ENCODE measurements at places on chromosomes 7 and 10.

DNA sequence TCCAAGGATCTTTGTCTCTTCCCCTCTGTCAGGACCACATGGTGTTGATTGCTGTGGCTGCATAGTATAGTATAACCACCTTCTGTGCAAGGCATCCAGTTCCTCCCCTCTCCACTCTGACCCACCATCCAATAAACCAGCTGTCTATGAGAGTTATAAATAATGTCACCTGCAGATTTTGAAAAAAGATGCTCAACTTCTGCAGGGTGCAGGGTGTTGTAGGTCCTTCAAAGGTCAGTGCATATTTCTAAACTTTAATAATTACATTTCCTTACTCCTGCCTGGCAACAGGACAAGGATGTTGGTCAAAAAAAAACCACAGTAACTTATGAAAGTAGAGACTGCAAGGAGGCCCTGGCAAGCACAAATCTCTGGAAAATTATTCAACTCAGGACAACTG is 166.2 kb downstream of the PKD1L1 start:
- DNase-seq, result peak; percentile 50

DNA sequence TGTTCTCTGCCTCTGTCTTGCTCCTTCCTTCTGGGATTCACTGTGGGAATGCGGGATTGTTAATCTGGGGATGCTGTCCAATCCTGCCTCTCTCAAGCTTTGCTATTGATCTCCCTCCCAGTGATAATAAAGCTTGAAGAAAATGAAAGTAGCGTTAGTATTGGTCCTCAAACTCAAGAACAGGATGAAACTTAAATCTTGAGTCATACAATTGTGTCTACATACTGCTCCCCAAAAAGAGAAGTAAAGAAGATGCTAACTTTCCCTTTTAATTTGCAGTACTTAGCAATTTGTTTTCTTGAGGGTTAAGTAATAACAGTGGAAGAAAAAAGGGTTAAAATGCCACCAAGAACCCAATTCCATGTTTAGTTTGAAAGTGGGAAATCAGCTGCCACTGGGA is 13.6 kb downstream of the CFTR start:
- DNase-seq, result no peak

DNA sequence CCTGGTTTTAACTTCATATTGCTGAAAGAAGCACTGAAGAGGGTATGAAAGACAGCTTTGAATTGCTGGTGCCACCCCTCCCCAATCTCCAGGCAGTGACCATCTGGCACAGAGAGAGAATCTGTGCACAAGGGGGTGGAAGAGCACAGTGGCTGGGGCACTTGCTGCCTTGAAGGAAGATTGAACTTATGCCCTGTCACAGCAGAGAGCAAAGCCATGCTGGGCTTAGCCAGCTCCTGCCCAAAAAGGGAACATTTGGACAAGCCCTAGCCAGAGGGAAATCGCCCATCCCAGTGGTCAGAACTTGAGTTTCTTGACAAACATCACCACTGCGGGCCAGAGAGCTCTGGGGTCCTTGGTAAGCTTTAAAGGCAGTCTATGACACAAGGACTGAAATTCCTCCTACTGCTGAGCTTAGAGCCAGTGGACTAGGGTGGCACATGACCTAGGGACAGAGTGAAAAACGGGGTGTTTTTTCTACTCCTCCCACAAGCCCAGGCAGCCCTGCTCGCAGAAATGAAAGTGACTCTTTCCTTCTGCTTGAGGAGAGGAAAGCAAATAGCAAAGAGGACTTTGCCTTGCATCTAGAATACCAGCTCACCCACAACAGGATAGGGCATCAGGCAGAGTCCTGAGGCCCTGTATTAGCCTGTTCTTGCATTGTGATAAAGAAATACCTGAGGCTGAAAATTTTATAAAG is 257.2 kb downstream of the CTNNA3 start:
- DNase-seq, result no peak

- no peak for DNase-seq
These were observed 4.1 kb downstream of the CPA1 start for GRCh38 chr7:130384371-130384801.

DNA sequence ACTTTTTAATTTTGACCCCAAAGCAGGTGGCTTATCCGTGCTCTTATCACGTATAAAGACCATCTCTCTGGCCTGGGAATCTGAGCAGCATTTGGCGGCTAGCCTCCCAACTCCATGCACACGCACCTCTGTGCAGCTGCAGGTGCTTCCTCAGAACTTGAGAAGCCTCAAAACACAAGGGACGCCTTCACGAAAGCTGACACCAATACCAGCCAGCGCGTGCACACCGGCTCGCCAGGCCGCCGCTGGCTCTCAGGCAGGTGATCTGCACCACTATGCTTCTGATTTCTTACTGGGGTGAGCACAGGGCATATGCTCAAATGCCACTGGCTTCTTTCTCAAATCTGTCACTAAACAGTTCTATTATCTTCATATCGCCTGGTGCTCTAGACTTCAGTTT is 145.0 kb downstream of the PARD3 start:
- peak; percentile 50 for DNase-seq

- no peak for DNase-seq
These were observed 29.5 kb downstream of the FAM171A1 start for GRCh38 chr10:15341502-15342128.

DNA sequence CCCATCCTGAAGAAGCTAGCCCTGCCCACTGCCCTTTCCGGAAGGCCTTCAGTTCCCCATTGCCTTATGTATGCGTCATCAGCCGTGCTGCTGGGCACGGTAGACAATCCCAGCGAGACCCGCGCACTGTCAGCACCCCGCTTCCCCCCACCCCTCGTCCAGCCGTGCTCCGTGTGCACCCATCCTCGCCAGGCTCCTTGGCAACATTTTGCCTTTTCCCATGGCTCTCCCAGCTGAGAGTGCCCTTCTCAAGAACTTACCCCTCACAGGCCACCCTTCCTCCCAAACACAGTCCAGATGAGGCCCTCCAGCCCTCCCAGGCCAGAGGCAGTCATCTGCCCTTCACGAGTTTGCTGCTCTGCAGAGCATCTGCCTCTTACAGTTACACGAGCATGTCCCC is 633.8 kb upstream of the FOXK1 start:
- DNase-seq, result no peak

DNA sequence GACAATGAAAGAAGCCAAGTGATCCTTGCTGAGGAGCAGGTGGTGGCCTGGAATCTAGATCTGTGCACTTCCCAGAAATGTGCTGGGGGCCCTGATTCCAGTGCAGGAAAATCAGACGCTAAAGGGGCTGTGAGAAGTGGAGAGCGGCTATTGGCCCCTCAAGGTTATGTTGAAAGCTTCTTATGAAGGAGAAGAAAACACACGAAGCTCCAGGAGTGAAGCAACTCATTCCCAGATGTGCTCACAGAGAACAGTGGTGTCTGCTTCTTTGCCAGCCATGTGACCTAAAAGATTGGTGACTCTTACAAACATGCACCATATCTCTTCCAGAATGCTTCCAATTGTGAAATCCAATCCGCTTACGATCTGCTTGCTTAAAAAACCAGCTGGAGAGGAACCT is 679.3 kb upstream of the IGFBP3 start:
- DNase-seq, result no peak

GRCh38 chr7:92768501-92769393 is 67.6 kb downstream of the CDK6 start:
- peak; percentile 51 for DNase-seq

DNA sequence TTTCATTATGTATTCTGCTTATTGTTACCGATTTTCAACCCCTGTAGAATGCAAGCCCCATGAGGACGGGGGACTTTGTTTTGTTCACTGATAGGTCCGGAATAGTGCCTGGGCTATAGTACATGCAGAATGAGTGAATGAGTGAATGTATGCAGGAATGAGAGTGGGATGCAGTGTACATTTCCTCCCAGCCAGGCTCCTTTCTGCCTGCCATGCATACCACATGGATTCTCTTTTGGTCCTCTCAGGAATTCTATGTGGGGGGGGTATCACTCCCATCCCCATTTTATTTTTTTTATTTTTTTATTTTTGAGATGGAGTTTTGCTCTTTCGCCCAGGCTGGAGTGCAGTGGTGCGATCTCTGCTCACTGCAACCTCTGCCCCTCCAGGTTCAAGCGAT is 16.7 kb downstream of the TRIM56 start:
- DNase-seq, result no peak

GRCh38 chr7:47803846-47804245 is 144.4 kb downstream of the PKD1L1 start:
- DNase-seq, result no peak

GRCh38 chr10:50593523-50594376 is 30.0 kb downstream of the SGMS1 start:
- no peak for DNase-seq

- DNase-seq, result no peak
These were observed 24.0 kb downstream of the CCSER2 start for GRCh38 chr10:84352251-84352842.

GRCh38 chr7:6385110-6385781 is 62.5 kb downstream of the DAGLB start:
- no peak for DNase-seq

DNA sequence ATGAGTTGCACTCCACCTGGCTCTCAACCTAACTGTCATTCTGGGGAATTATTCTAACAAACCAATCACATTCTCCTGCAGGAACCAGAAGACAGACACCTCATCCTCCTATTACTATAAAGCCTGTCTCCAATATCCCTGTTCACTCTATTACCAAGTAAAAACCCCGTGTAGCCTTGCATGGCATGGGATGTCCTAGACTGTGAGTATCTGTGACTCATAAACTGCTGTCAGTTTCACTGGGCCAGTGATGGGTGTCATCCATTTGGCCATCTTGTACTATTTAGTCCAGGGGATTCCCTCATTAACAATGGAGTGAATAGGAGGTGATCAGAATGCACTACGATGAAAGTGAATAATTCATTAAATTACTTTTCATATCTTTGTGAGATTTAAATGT is 608.7 kb downstream of the DNAJB9 start:
- DNase-seq, result no peak

GRCh38 chr7:51154201-51154600 is 162.4 kb downstream of the COBL start:
- no peak for DNase-seq

DNA sequence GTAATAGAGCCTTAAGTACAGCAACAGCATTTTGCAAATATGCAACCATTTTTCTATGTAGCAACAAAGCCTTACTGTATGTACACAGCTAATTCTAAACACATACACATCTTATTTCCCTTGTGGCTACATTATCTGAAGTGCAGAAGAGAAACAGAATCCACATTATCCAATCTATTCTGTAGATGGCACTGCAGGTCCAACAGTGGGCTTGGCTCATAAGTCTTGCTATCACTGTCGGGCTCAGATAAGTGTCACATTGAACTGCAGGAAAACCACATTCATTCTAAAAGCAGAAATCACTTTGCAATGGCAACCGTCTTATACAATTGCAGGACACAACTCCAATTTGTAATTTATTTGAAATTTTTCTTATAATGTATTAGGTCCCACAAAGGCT is 109.8 kb upstream of the NOBOX start:
- peak; percentile 58 for DNase-seq

GRCh38 chr10:123562387-123562786 is 103.8 kb upstream of the GPR26 start:
- DNase-seq, result no peak

DNA sequence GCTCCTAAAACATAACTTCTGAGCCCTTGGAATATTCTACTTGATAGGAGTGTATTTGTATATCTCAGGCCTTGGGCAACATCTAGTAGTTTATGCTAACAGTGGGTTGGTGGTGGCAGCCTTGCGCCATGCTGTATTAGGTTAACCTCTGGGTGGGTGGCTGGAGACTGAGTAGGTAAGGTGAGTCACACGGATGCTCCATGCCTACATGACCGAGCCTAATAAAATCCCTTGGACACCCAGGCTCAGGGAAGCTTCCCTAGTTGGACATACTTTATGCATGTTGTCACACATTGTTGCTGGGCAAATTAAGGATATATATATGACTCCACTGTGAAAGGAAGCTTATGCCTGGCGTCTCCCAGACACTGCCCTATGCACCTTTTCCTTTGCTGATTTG is 6.0 kb upstream of the DAGLB start:
- no peak for DNase-seq

GRCh38 chr10:52215745-52216361 is 98.2 kb upstream of the DKK1 start:
- peak; percentile 9 for DNase-seq

- DNase-seq, result no peak
These were observed 39.2 kb downstream of the ZNF467 start for GRCh38 chr7:149733924-149734790.

DNA sequence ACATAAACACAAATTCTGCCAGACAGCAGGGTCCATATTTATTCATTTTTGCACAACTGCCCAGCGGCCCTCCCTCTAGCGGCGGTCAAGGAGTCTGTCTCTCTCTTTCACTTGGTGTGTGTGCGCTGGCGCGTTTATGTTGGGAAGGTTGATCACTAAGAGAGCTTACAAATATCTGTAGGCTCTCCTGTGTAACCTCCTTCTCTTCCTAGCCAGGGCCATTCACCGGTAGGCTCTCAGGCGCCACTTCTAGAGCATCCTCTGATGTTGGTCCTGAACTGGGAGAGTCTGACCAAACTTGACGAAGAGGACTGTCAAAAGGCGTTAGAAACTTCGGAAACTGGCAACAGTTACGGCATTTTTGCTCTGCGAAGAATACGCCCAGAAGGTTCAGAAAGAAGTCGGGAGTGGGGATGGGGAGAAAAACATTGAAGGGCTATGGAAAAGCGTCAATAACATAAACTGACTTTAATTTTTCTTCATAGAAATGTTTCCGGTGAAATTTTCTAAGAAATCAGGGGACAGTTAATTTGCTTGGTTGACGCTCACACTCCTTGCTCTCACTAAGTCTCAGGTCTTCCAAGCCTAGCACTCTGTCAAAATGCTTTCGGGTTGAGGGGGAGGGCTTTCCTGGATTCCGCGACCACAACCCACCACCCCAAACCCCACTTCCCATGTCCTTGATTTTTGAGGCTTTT is 731.1 kb downstream of the ZWINT start:
- DNase-seq, result no peak

- DNase-seq, result no peak
These were observed 167.7 kb downstream of the NSUN6 start for GRCh38 chr10:18483516-18484186.

- DNase-seq, result no peak
These were observed 994.1 kb downstream of the TYW1 start for GRCh38 chr7:67990716-67991115.

- DNase-seq, result no peak
These were observed 25.9 kb downstream of the TRDMT1 start for GRCh38 chr10:17175551-17175950.

DNA sequence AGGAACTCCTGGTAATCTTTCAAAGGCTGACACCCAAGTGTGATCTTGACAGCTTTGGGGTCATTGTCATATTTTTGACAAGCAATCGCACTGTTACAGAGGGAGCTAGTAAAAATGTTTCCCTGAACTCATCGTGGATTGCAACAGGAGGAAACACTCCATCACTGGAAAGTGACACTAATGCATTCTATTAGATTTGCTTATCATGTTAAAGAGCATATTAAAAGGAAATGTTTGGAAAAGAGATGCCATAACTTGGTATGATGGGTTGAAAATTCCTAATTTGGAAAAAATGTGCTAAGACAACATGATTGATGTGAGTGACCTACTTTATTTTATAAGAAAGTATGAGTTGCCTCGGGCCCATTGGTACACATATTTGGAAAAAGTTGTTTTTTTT is 22.7 kb upstream of the EMX2 start:
- no peak for DNase-seq
